ENCODE measurements at places on chromosomes 6 and 20.
A peak's percentile ranks its signal among the peaks of the same experiment; 100 is the strongest.

- DNase-seq = no peak
These were observed 114.9 kb upstream of the BTN3A2 start for GRCh38 chr6:26249957-26250697.

DNA sequence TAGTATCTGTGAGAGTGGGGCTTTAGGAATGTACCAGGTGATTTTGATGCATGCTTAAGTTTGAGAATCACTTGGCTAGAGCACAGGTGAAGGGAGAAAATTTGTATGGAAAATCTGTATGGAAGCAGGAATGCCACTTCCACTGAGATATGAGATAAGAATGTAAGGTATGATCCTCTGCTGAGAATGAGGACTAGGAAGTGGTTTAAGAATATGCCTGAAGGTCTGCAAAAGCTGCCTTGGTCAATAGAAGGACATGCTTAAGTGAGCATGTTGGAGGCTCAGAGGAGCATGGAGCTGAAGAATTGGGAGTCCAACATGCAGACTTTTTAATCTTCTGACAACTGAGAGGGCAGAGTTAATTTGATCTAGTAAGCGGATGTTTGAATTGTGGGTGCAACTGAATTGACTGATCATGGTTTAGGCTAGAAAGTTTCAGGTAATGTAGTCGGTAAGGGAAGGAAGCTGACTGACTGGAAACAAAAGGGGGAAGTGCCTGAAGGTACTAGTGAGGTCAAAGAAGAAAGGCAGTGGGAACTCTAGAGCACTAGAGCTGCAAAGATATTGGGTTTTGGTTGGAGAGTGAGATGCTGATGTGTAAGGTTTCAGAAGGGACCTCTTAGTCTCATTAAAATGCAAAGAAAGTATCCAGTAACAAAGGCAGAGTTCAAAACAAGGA is 28.6 kb upstream of the NOTCH4 start:
- DNase-seq = no peak

- DNase-seq = no peak
These were observed 83.9 kb downstream of the BANF2 start for GRCh38 chr20:17783671-17784070.

- DNase-seq = no peak
These were observed 39.6 kb downstream of the DUSP22 start for GRCh38 chr6:331622-332521.

GRCh38 chr20:57025261-57025660 is 241.2 kb downstream of the BMP7 start:
- no peak for DNase-seq

- no peak for DNase-seq
These were observed 43.6 kb downstream of the ANKEF1 start for GRCh38 chr20:10078403-10078802.

DNA sequence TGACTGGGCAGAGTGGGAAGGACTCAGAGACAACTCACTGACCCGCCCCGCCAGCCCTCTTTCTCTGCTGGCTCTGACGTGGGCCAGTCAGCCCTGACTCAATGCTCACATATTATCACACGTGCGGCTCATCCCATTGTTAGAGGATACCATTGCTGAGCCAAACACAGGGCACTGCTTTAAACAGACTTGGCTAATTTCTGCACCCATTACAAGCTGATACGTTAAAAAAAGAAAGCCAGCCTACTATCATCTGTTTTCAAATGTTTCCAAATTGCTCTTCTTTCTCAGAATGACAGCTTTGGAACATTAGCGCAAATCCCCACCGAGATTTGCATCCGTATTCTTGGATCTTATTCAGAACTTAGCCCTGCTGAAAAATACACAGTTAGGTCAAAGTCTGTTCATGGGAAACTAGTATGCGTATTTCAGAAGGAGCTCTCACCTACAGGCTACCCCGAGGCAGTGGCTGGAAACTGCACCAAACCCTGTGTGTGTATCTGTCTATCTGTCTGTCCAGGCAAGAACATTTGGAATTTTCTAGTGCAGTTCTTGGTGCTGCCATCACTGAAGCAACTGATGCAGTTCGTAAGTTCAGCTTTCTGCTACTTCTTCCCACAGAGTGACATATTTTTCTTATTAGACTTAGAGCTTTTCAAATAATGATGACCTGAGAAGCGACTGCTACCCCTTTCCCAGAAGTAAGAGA is 32.8 kb downstream of the RAMACL start:
- DNase-seq = peak; percentile 77

DNA sequence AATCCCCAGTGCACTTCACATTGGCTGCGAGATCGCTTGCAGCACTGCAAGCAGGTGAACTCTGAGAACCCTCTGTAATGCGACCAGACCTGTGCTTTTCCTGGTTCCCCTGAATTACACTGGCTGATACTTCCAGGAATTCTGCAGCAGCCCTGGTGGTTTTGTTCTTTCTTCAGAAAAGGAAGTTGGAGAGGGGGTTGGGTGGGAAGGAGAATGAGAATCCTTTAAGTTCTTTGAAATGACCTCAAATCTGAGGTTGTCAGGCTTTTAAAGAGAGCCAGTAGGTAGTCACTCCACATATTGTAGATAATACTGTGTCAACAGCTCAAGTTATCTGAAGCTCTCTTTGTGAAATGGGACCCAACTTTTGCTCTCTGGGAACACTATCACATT is 62.4 kb downstream of the GCNT2 start:
- no peak for DNase-seq

- no peak for DNase-seq
These were observed 941.0 kb upstream of the ADGRB3 start for GRCh38 chr6:67694127-67694526.

GRCh38 chr6:101393829-101394251 is 332 bp downstream of the GRIK2 start:
- DNase-seq = peak; percentile 56

DNA sequence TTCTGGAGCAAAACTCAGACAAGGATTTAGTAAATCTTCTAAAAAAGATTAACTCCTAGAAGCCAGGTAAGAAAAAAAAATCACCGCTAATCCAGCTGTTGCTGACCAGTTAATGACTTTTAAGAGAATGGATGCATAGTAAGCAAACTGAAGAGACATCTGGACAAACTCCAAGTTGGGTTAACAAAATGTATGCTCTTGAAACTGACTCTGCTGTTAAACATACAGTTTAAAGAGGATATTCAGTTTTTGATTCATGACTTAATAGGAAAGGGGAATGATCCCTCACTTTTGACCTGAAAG is 70.4 kb downstream of the PLAGL1 start:
- DNase-seq = no peak

DNA sequence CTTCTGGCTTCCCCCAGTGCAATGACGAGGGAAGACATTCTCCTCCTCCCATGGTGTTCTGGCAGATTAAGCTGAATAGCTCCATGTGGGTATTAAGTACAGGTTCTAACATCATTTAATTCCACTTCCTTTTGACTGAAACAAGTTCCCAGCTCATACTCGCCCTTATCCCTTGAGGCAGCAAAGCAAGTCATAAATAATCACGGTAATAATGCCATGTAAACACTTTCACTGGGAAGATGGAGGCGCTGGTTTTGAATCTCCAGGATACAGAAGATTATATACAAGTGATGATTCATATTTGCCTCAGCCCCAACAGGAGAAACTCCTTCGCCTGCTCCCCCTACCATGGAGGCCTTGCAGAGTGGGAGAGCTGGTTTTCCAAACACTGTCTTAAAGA is 141.3 kb downstream of the PXDC1 start:
- DNase-seq = no peak

DNA sequence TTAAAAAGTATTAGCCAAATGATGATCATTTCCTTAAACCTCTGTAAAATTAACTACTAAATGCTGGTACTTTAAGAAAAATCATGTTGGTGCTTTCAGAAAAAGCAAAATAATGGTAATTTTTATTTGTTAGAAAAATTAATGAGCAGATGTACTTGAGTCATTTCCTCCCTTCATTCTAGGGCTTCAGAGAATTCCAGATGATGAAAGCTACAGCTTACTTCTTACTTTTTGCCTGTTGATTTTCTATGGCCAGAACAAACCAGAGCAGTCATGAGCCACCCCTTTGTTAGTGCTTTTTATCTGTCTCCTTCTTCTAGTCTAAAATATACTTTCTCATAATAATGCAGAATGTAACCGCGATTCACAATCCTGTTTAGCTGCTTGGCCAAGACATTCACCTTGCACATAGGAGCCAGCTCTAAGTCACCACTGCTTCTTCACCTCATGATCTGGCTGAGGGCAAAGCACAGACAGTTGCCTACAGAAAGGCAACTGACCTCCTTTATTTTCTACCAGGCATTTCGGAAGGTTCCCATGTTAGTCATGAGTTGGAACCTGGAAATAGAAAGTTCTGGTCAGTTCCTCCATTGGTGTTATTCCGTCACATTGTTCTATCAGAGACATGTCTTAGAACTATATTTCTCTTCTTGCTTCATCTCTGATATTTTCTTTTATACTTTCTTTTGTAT is 43.5 kb upstream of the TINAG start:
- no peak for DNase-seq

- DNase-seq = no peak
These were observed 50.6 kb downstream of the GJA10 start for GRCh38 chr6:89944826-89945407.

DNA sequence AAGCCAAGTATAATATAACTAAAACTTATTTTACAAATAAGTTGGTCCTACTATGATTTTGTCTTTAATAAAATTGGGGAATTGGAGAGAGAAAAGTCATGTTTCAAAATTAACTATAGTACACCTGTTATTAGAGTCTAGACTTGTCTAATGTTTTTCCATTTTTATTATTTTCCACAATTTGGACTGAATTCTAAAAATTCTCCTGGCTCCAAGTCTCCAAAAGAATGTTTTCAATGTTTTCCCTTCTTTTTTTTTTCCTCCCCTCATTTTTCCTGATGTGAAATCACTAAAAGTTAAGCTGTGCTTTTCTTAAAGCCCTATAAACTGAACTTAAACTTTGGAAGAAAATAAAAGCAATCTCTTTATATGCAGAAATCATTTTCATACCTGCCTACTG is 11.3 kb downstream of the PTGIS start:
- DNase-seq = no peak

GRCh38 chr20:46330072-46330763 is 21.9 kb upstream of the CDH22 start:
- no peak for DNase-seq

DNA sequence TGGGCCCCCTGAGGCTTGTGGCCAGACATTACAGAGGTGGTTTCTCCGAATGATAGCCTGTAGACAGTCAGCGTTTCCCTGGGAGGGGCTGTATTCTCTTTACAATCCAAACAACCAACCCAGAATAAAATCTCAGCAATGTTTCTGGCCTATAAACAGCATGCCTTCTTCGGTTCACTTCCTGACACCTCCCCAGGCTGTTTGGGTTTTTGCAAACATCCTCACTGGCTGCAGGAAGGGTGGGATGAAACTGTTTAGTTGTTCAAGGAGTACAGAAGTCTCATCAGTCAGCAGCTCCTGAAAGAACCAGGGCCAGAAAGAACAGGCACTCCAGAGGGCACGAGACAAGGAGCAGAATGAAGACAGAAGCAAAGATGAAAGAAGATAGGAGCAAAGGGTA is 350.0 kb downstream of the QKI start:
- no peak for DNase-seq

DNA sequence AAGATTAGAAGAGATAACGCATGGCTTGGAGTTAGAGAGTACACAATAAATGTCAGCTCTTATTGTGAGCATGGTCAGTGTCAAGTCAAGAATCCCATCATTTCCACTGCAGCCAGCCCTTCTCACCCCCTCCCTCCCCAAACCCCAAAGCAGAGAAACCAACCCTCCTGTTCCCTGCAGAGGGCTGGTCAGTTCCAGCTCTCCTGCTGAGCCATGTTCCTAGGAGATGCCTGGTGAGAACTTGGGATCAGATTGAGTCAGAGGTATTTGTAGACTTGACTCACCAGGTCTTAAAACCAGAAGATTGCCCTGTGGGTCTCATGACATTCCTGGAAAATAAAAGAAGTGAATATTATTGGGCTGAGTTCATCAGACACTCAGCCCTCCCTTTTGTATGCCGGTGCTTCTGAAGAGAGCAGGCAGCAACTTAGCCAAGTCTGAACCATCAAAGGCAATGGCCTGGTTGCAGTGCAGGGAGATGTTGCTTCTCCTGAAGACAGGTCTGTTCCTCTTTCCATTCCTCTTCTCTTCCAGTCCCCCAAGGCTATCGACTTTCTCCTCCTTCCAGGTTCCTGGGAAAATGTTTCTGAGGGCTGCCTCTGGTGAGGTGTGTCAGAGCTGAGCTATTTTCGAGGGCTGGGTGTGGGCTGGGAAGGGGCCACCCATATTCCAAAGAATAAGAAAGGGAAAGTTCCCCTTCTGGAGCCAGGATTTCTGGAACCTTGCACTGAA is 278.2 kb upstream of the SUPT3H start:
- DNase-seq = peak; percentile 99

DNA sequence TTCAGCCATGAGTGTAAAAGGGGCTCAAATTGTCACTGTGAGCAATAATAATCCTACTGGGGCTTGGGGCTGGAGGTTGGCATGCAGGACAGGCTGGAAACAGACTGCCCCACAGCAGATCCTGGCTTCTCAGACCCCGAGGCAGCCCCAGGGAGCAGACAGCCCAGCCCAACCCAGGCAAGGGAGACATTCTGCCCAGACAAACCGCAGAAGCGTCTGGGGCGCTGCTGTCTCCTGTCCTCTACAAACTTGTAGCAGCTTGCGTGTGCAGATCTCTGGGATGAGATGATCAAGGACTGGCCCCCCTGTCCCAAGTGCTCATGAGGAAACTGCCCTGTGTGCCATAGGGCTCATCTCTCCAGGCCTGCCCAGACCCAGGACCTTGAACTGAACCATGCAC is 84.6 kb downstream of the MAFB start:
- no peak for DNase-seq

GRCh38 chr6:84118191-84118590 is 84.6 kb downstream of the MRAP2 start:
- no peak for DNase-seq

- no peak for DNase-seq
These were observed 143.2 kb downstream of the PREX1 start for GRCh38 chr20:48684501-48685041.

DNA sequence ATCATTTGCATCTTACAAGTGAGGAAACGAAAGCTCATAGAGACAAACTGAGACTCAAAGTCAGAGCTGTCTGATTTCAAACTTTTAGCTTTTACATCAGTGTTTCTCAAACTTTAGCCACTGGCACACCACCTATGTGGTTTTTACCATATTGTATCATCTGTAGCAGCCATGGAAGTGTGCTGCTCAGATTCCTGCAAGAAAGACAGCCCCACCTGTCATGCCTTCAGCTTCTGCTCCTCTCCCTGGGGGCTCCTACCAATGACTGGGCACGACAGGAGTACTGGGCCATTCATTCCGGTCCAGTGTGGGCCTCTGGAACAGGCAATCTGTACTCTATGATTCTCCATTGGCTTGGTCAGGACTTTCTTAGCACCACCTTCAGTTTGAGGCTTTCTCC is 87.0 kb downstream of the BCAS1 start:
- no peak for DNase-seq

DNA sequence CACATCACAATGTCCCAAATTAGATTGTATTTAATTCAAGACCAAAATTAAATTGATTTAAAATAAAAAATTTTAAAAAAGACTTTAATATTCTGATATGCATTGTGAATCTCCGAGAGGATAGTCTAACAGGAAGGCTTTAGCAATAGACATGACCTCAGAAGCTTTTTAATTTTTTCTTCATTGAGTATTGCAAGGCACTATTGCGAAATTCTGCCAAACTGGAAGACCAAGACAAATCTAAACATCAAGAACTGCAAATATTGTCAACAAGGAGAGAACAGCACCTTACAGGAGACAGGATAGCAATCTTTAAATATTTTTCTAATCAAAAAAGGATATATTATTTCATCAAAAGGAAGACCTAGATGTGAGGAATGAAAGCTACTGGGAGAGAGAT is 56.9 kb downstream of the BMP5 start:
- DNase-seq = no peak

Measured in GM04504 (cell line).